ENCODE measurements at places on chromosomes 7 and 10.

- DNase-seq, result no peak
Measured at GRCh38 chr7:81887098-81888090, 117.5 kb upstream of the HGF start.

- DNase-seq, result no peak
Measured at GRCh38 chr7:53470336-53470970, 435.0 kb downstream of the POM121L12 start.

DNA sequence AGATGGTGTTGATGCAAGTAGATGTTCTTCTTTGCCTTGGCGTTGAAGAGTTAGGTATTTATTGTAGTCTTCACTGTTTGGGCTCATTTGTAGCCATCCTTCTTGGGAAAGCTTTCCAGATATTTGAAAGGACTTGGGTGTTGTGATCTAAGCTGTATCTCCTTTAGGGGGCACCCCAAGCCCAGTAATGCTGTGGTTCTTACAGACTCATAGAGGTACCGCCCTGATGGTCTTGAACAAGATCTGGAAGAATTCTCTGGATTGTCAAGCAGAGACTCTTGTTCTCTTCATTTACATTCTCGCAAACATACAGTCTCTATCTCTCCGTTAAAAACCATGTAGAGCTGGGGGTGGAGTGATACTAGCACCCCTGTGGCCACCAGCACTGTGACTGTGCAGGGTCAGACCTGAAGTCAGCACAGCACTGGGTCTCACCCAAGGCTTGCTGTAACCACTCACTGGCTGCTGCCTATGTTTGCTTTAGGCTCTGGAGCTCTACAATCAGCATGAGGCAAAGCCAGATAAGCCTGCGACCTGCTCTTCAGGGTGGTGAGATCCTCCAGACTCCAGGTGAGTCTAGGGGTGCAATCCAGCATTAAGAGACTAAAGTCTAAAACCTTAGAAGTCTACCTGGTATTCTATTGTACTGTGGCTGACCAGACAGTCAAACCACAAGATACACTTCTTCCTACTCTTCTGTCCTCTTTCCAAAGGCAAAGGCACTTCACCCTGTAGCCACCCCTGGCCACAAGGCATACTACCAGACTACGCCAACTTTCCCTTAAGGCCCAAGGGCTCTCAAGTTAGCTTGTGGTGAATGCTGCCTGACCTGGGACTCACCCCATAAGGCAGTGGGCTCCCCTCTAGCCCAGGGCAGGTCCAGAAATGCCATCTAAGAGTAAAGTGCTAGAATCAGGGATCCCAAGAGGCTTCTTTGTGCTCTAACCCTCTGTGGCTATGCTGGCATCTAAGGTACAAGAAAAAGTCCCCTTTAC lies 209.7 kb upstream of the TMEM196 start:
- DNase-seq, result no peak

- DNase-seq, result no peak
Measured at GRCh38 chr10:26879744-26880143, 19.0 kb upstream of the ABI1 start.

- DNase-seq, result no peak
Measured at GRCh38 chr7:12030116-12030515, 181.0 kb upstream of the TMEM106B start.

DNA sequence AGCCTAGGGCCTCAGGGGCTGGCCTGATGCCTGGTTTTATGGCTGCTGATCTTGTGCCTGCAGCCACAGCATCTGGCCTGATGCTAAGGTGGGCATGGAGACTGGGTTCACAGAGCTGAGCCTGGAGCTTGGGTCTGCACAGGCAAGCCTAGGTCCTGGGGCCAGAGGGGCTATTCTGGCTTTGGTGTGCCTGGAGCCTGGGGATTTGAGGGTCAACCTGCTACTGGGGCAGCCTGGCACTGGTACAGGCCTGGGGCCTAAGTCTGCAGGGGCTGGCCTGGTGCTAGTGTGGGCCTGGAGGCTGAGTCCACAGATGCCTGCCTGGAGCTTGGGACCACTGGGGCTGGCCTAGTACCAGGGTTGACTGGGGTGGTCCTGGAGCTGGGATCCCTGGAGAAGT lies 481.8 kb upstream of the GHITM start:
- DNase-seq, result no peak

- DNase-seq, result no peak
Measured at GRCh38 chr10:33291053-33291592, 43.3 kb downstream of the NRP1 start.

GRCh38 chr10:91596825-91597196 lies 36.1 kb downstream of the PPP1R3C start:
- no peak for DNase-seq

DNA sequence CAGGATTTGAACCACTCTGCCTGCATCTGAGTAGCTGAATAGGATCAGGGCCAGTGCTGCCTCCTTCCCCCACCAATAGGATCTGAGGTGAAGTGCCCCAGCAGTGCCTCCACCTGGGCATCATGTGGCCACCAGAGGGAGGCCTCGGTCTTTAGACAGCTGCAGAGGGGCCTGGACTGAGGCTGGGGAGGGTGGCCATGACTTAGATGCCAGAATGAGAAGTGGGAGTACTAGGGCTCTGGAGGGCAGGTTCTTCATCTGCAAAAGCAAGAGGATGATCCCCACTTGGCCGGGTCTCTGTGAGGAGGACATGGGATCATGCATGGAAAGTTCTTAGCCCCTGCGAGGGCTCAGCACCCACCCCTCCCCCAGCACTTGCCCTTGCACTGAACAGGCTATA lies 56.9 kb downstream of the NEUROG3 start:
- DNase-seq, result no peak

- DNase-seq, result no peak
Measured at GRCh38 chr7:74428023-74428422, 25.7 kb upstream of the GTF2IRD1 start.

- no peak for DNase-seq
Measured at GRCh38 chr10:94065362-94065761, 71.6 kb downstream of the PLCE1 start.
